Activated CD4-positive, alpha-beta T cell treated with anti-CD3 and anti-CD28 coated beads, Interleukin-2, amount 50 U/mL, for 48 hours (primary cell): ENCODE measurements at places on chromosomes 3 and 15.

- no peak for DNase-seq
These were observed 20.4 kb downstream of the GOLM2 start for GRCh38 chr15:44308889-44309288.

- DNase-seq: peak; percentile 91
These were observed 70.7 kb upstream of the ABHD2 start for GRCh38 chr15:89017370-89018066.

- DNase-seq: no peak
These were observed 39.2 kb downstream of the BOC start for GRCh38 chr3:113250566-113250965.

DNA sequence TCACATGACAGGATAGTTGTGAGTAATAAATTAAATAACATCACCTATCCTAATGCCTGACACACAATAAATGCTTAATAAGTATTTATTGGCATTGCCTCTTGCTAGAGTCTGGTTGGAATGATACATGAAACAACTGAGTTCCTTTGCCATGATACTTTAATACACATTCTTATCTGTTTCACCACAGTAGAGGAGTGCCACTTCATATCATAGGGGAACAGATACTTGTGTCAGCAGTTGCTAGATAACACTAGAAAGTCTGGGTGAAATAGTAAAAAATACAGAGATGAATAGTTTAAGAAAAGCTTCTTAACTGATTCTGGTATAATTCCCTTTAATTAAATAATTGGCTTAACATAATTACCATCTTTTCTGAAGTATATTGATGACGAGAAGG lies 380.0 kb upstream of the GOLIM4 start:
- DNase-seq: no peak

- DNase-seq: no peak
These were observed 54.1 kb downstream of the TP63 start for GRCh38 chr3:189685291-189685690.

GRCh38 chr15:89170364-89170763 lies 51.0 kb downstream of the RLBP1 start:
- no peak for DNase-seq

- DNase-seq: no peak
These were observed 44.1 kb upstream of the ICE2 start for GRCh38 chr15:60523056-60523455.

DNA sequence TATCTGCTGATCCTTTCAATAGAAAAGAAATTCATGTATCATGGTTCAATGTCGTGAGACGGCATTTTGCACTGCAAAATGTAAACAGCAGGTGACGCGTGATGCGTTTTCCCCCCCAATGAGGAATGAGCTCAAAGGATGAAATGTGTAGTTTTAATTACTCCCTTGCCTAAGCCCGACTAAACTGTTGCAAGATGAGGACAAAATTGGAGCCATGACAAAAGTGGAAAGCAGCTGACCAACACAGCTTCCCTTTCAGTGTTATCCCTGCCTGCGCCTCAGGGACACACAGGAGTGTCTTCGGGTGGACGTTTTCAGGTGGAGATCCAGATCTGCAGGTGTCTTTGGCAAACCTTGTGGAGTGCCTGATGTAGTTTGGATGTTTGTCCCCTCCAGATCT lies 92.0 kb downstream of the GABRG3 start:
- DNase-seq: no peak
